Mammary epithelial cell (primary cell): ENCODE measurements at places on chromosomes 16 and 17. TPM values are rescaled to one million over a fixed set of nuclear protein-coding genes. Genes with fewer than 3 reads are reported as not detected.

Gene PPP1R1B
- not detected in 2 replicates for total RNA-seq

Gene SAMD14
- 0.33 TPM for total RNA-seq

Gene MEIOC
- 0.17 TPM for total RNA-seq

Gene KRT15
- total RNA-seq: 569 and 1,980 TPM in 2 replicates

Gene HSDL1
- total RNA-seq: 14.5 and 16.3 TPM in 2 replicates
